Activated CD4-positive, alpha-beta T cell treated with anti-CD3 and anti-CD28 coated beads for 36 hours (primary cell): ENCODE measurements at places on chromosomes 2 and 18. TPM values are rescaled to one million over a fixed set of nuclear protein-coding genes. Genes with fewer than 3 reads are reported as not detected.

ACVR1C gene
- total RNA-seq, result 1.7 TPM

DNA sequence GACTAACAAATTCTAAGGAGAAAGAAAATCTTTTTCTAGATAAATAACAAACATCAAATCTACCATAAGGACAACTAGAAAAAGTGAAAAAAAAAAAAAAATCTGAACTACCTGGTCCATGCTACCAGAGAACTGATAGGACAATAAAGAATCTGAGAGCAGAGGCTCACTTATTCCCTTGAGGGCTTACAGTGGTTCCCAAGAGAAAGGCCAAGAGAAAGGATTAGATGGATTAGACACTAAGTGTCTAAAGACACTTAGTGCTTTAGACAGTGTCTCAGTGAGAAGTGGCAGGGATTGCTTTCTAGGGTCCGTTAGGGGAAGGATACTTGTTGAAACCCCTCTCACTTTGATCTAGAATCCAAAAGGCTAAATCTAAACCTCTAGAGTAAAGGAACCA, 78.2 kb downstream of the COA5 start:
- H3K4me1 ChIP-seq, result peaks cover 7% of the 10 kb centered on the region
- H3K27me3 ChIP-seq, result no peaks in the 10 kb centered on the region
- peaks cover 8% of the 10 kb centered on the region for H3K36me3 ChIP-seq
- DNase-seq, result no peak

GRCh38 chr18:2889761-2890192, 43.0 kb downstream of the EMILIN2 start:
- H3K4me3 ChIP-seq, result no peak overlapping the region
- no peak for DNase-seq
- no peaks in the 10 kb centered on the region for H3K27me3 ChIP-seq
- peak overlapping the region; percentile 38 for H3K27ac ChIP-seq
- peaks cover 22% of the 10 kb centered on the region for H3K36me3 ChIP-seq

DNA sequence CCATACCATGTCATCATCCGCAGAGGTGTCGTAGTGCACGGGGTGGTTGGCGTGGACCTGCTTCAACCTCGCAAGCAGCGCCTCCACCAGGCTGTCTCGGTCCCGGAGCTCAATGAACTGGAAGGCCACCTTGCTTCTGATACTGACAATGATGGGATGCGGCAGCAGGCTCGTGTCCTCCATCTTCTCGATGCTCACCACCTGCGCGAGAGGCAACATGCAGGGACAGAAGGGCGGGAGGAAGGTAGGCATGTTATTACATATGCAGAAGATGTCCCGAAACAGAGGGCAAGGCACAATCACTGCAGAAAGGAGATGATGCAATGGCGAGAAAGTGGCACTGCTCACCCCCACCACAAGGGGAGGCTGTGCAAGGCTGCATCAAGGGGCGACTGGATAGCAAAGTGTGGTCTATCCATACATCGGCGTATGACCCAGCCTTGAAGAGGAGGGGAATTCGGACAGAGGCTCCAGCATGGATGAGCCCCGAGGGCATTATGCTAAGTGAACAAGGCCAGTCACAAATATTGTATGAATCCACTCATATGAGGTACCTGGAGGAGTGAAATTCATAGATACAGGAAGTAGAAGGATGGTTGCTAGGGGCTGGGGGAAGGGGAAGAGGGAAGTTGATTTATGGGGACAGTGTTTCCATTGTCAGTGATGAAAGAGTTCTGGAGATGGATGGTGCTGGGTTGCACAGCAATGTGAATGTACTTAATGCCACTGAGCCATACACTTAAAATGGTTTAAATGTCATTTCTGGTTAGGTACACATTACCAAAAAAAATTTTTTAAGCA, 36.6 kb downstream of the RPL31 start:
- no peaks in the 10 kb centered on the region for H3K4me1 ChIP-seq
- peak; percentile 66 for DNase-seq
- H3K27ac ChIP-seq, result peak overlapping the region; percentile 17
- no peak overlapping the region for H3K4me3 ChIP-seq

SRD5A2 gene
- not detected for total RNA-seq

KIF3C gene
- 5.3 TPM for total RNA-seq

FAP gene
- not detected for total RNA-seq

DNA sequence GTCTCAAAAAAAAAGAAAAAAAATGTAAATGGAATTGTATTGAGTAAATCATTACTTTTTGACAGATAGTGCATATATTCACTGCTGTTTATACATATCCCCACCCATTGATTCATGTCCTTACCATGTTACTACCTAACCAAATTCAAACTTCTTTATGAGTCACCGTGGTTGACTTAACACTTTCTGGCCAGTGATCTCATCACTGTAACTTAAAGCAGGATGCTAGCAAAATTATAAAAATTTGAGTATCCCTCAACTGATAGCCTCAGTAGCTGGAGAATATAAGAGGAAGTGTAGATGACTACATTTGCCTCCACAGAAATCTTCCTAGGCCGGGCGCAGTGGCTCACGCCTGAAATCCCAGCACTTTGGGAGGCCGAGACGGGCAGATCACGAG, 13.4 kb downstream of the CNOT9 start:
- H3K4me1 ChIP-seq, result peaks cover 46% of the 10 kb centered on the region
- peaks cover 48% of the 10 kb centered on the region for H3K36me3 ChIP-seq

ERBB4 gene
- not detected for total RNA-seq

TRABD2A gene
- total RNA-seq, result 42.2 TPM

FHOD3 gene
- not detected for total RNA-seq

DNA sequence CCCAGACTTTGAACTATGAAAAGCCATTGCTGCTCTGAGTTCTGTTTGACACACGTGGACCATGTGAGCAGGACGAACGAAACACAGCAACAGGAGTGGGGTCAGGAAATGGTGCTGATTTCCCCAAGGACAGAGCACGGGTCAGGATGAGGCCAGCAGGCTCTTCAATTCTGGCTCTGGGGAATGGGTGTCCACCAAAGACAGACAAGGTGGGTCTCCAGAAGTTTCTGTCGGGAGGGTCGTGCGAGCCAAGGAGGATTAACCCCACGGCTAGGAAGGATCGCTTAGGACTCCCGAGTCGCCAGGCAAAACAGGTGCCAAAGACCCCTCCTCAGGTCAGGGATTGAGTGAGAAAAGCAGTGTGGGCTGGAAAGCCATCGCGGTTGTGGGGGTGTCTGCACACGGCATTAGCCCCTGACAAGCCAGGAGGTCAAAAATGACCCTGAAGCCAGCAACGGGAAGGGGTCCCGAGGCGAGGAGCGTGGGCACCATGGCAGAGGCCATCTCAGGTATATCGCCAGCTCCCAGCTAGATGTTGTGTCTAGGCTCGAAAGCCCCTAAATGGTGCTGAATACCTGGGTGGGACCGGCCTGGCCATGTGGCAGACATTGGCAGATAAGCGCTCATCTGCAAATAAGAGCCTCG, 213.9 kb upstream of the SALL3 start:
- DNase-seq, result no peak
- H3K27ac ChIP-seq, result no peak overlapping the region

- no peaks in the 10 kb centered on the region for H3K36me3 ChIP-seq
- H3K27ac ChIP-seq, result peak overlapping the region; percentile 11
- H3K27me3 ChIP-seq, result peaks cover 3% of the 10 kb centered on the region
- no peak overlapping the region for H3K4me3 ChIP-seq
- H3K4me1 ChIP-seq, result peaks cover 43% of the 10 kb centered on the region
These were observed 226.2 kb upstream of the TNP1 start for GRCh38 chr2:217086038-217086522.

GRCh38 chr2:18930971-18931370, 341.6 kb upstream of the NT5C1B start:
- no peaks in the 10 kb centered on the region for H3K27me3 ChIP-seq
- H3K4me1 ChIP-seq, result no peaks in the 10 kb centered on the region
- H3K27ac ChIP-seq, result no peak overlapping the region
- H3K4me3 ChIP-seq, result no peak overlapping the region

DNA sequence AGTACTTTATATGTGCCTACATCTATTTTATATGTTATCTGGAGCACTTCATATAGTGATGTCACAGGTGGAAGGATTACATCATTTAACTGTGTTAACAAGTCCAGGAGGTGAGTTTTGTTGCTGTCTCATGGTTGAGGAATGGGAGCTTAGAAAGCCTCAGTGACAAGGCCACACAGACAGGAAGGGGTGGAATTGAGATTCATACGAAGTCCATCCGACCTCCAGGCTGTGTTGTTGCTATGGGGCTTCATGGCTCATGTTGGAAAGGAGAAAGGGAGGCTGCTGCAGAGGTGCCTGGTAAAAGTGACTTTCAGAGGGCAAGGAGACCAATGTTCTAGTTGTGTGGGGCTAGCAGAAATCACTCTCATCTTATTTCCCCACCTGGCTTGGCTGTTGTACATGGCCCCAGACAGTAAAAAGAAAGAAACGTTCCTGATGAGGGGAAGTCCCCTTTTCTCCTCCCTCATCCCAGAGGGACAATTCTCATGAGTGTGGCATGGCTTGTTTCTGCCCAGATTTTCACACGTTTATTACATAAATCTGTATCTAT, 31.0 kb upstream of the GREB1 start:
- H3K4me3 ChIP-seq, result no peak overlapping the region
- DNase-seq, result no peak
- H3K36me3 ChIP-seq, result no peaks in the 10 kb centered on the region
- H3K27ac ChIP-seq, result no peak overlapping the region
- H3K4me1 ChIP-seq, result peaks cover 2% of the 10 kb centered on the region

DNA sequence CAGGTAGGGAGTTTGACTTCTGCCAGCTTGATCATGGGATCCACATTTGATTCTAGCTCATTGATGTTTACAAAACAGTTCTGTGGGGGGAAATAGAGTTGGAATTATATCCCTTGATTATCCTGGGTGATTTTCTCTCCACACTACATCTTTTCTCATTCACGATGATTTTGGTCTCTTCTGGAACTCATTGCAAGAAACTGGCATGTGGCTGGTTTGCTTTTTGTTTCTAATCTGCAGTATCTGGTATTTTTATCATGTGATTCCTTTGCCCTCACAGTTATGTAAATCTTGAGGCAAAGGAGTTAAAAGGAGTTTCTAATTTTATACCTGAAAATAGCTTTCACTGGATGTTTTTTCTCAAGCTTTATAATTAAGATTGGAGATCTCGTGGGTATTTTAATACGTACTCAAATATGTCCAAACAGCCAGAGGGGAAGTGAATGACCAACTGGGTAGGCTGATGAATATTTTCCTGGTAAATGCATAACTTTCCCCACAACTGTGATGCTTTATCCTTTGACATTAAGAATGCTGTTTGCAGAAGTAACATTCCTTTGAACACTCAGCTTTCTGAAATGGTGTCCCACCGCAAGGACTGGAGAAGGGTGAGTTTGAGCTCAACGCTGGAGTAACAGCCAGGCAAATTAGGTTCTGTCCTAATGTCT, 502.9 kb upstream of the ZEB2 start:
- H3K27ac ChIP-seq, result no peak overlapping the region
- DNase-seq, result no peak
- no peaks in the 10 kb centered on the region for H3K27me3 ChIP-seq
- H3K4me3 ChIP-seq, result no peak overlapping the region
- no peaks in the 10 kb centered on the region for H3K4me1 ChIP-seq

DNA sequence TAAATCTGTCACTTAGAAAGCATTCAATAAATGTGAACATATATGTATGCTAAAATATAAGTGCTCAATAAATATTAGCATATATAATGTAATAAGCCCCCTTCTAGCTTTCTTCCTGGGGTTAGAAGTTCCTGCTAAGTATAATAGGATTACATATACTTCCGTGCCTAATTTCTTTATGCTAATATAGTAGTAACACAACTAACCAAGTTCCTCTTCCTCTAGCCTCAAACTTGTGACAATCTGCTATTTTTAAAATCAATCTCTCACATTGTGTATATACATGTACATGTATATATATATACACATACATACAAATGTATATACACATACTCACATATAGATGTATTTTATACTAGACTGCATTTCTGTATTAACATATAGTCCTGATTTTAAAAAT, 32.2 kb downstream of the TLK1 start:
- H3K4me3 ChIP-seq, result no peak overlapping the region
- peaks cover 8% of the 10 kb centered on the region for H3K36me3 ChIP-seq
- no peak for DNase-seq
- H3K27me3 ChIP-seq, result no peaks in the 10 kb centered on the region
- H3K27ac ChIP-seq, result no peak overlapping the region

DNA sequence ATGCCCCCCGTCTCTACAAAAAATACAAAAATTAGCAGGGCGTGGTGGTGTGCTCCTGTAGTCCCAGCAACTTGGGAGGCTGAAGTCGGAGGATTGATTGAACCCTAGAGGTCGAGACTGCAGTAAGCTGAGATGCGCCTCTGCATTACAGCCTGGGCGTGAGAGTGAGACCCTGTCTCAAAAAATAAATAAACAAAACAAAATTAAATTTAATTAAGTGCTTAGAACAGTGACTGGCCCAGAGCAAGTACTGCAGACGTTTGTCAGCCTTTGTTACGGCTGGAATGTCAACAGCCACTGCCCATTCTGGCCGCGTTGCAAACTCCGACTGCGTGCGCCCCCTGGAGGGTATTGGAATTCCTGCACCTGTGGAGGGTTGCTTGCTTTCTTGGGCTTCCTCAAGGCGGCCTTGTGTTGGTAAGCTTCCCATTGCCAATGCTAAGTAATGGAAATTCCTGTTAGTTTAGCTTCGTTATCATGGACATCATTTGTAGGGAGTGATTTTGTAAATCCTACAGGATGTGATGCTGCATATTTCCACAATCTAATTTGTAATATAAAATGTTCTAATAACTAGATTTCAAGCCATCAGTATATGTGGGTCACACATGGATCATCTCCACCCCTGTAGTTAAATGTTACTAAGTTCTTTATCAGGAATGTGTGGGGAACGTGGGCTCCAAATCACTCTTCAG, 15.9 kb upstream of the ATP6V1B1 start:
- no peak overlapping the region for H3K27ac ChIP-seq
- no peaks in the 10 kb centered on the region for H3K4me1 ChIP-seq
- peak; percentile 86 for DNase-seq
- H3K27me3 ChIP-seq, result peaks cover 14% of the 10 kb centered on the region
- no peaks in the 10 kb centered on the region for H3K36me3 ChIP-seq
- no peak overlapping the region for H3K4me3 ChIP-seq

LHCGR gene
- total RNA-seq, result not detected

- peaks cover 21% of the 10 kb centered on the region for H3K36me3 ChIP-seq
- H3K27ac ChIP-seq, result peak overlapping the region; percentile 80
- H3K27me3 ChIP-seq, result no peaks in the 10 kb centered on the region
- no peak overlapping the region for H3K4me3 ChIP-seq
- DNase-seq, result no peak
These were observed 54.9 kb downstream of the MAPRE2 start for GRCh38 chr18:35095983-35096676.

NXPH2 gene
- total RNA-seq, result not detected

- H3K27me3 ChIP-seq, result no peaks in the 10 kb centered on the region
- no peak for DNase-seq
- H3K36me3 ChIP-seq, result no peaks in the 10 kb centered on the region
- H3K27ac ChIP-seq, result no peak overlapping the region
These were observed 795.1 kb upstream of the HS6ST1 start for GRCh38 chr2:129113776-129114175.

TBR1 gene
- not detected for total RNA-seq
